SW 1271 (cell line): ENCODE measurements at places on chromosomes 5 and 9.
A peak's percentile ranks its signal among the peaks of the same experiment; 100 is the strongest.

- DNase-seq, result no peak
Observed at GRCh38 chr5:106894964-106895363, 775.8 kb downstream of the EFNA5 start.

- DNase-seq, result no peak
Observed at GRCh38 chr5:78236046-78236445, 58.5 kb downstream of the AP3B1 start.

DNA sequence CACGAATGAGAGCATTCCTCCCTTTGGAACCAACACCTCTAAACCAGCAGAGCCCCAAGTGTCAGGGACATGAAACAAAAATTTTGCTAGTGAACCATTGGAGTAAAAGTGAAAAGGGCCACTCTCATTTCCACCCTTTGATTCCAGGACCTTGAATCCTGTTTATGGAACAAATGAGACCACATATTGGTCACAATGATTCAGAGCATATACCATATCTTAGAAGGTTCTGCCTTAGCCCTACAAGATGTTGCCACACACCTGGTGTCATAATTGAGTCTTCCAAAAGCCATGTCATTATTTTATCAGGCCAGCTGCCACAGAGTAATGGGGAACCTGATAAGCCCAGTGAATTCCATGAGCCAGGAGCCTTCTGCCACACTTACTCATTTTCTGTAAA, 66.3 kb upstream of the ZBTB43 start:
- no peak for DNase-seq

DNA sequence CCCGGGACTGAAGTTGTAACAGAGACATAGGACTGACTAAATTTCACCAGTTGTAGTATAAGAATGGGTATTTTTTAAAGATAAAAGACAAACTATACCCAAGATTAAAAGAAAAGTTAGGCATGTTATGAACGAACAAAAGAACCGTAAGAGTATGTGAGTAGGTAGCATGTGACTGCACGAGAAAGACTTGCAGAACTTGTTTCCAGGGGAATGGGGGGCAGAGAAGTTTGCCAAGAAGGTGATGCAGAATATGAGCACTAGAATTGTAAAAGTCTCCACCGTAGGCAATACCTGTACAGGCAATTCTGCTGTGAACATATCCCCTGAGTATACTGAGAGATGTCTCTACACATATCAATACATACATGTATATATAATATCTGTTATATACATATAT, 614.7 kb downstream of the PRELID2 start:
- no peak for DNase-seq

- DNase-seq, result no peak
Observed at GRCh38 chr9:93111001-93111370, 15.0 kb downstream of the CARD19 start.

GRCh38 chr5:122704247-122705036, 70.4 kb upstream of the SNX2 start:
- DNase-seq, result peak; percentile 79

- DNase-seq, result no peak
Observed at GRCh38 chr5:125011014-125011413, 264.6 kb upstream of the ZNF608 start.

DNA sequence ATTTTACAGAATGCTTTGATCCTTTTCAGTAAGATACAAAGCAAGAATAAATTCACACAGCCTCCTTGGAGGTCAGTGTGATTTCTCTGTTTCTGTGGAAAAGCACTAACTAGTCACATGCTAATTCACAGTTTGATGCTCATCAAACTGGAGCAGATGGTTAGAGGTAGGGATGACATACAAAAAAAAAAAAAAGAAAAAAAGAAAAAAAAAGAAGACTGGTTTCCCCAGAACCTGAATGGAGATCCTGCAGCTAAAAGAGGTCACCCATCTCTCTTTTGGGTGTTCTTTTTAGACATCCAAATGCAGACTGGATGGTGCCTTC, 123.7 kb upstream of the ANKRD55 start:
- no peak for DNase-seq

GRCh38 chr5:112703866-112704820, 33.5 kb upstream of the APC start:
- DNase-seq, result no peak

DNA sequence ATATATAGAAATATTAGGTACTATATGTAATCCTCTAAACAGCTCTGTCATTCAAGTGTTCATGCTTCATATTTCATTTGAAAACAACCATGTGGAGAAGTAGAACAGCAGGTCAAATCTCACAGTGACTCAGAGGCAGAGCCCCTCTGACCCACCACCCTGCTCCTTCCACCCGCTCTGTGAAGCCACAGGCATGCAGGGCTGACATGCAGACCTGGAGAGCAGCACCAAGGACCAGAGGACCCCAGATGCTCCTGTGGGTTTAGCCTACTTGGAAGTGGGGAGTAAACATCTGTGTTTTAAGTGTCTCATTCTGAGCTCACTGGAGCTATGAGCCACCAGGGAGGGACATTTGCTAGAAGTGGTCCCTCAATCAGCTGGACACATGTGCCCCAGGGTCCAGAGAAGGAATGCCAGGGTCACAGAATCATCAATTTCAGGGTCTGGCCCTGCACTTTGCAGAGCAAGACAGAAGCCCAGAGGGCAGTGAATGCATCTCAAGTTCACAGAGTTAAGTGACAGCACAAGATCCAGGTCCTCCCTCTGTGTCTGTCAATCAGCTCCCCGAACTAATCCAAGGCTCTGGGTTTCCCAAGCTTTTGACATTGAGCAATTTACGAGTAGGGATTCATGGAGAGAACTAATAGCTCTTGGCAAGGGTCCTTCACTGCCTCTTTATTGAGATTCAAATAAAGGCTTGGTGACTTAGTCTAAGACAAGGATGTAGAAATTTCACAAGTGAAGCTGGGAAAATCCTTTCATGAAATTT, 441.1 kb downstream of the SEMA5A start:
- no peak for DNase-seq

DNA sequence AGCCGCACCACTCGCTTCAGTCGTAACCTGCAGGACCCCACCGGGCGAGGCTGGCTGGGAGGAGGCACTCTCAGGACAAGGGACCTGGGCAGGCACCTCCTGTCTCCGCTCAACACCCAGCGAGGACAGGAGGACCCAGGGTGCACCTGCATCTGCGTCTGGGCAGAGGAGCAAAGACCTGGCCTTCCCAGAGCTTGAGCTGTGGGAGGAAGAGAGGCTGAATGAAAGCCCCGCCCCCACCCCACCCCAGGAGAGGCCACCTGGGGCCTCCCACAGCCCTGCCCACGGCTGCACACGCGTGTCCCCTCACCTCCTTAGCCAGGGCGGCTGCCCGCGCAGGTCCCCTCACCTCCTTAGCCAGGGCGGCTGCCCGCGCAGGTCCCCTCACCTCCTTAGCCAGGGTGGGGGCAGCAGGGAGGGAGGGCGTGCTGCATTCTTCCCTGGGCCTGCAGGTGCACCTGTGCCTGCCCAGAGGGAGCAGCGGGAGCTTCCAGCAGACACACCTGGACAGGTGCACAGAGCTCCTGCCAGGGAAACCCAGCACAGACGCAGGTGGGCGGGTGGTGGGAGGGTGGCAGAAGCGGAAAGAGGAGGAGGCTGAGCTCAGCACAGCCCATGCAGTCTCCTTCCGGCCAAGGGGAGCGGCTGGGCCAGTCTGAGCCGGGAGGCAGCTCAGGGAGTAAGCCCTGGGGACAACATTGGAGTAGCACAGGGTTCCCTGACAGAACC, 18.5 kb upstream of the SLC12A7 start:
- DNase-seq, result no peak

DNA sequence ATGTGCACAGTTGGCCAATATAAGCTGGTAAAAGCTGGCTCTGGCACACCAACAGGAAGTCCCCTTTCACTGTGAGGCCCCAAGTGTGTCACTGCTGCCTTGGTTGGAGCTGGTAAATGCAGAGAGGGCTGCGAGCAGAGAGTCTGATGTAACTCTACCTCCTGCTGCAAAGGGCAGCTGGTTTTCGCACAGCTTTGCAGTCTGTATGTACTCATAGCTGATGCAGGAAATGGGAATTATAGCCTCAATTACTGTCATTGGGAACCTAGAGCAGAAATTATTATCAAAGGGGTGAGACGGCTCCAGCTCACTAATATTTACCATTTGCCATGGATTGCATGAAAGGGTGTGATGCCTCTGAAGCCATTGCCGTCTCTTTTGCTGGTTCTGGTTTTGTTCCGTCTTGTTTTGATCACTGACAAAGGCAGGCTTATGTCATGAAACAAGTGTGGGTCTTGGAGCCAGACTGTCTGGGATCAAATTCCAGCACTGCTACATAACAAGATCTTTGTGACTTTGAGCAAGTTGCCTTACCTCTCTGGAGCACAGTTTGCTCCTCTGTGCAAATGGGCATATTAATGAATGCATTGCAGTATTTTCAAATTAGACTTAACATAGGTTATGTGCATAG, 124.3 kb upstream of the SLC25A48 start:
- DNase-seq, result no peak

- no peak for DNase-seq
Observed at GRCh38 chr5:146640285-146640896, 124.4 kb upstream of the GPR151 start.

DNA sequence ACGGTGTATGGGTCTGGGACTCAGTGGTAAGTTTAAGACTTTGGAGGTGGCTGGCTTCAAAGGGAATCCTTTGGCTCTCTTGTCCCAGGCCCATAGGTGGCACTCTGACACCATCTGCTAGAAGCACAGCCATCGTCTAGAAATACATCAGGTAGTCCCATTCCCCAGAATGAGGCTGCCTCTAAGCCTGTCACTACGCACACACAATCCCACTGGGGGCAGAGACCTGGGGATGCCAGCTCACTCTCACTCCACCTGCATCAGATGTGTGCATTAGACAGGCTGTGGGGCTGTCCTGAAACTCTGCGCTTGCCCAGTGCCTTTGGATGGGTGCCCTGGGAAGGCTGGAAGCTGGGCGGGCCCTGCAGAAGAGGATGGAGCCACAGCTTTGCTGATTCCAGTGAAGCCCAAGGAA, 127.5 kb upstream of the PANK3 start:
- DNase-seq, result no peak

GRCh38 chr5:75706016-75706415, 11.2 kb downstream of the POC5 start:
- no peak for DNase-seq

- DNase-seq, result no peak
Observed at GRCh38 chr9:135103001-135103446, 15.6 kb downstream of the OLFM1 start.

DNA sequence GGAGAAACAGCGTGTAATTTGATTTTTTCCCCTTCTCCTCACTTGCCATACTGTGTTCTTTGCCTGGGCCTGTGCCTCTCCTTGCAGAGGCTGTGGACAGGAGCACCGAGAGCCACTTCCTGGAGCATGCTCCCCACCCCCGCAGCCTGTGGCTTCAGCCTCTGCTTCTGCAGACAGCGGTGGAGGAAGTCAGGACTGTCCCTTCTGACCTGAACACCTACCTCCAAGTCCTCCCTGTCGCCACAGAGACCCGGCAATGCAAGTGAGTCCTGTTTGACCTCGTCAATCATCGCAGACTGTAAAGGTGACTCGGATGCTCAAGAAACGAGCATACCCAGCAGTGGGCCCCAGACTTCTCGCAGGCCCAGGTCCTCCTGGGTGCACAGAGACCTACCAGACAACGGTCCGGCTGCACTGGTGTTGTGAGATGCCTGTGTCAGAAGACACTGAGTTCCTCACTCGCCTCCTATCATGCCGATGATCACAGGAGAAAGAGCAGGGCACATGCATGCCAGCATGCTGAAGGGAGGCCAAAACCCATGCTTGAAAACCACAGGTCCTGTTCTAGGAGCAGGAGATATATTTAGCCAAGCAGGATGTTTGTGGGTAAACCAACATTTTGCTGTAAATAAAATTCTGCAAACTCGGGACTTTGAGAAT, 198.8 kb downstream of the AUH start:
- no peak for DNase-seq

GRCh38 chr5:30525353-30525752, 668.1 kb upstream of the CDH6 start:
- no peak for DNase-seq

GRCh38 chr5:67010684-67011409, 185.8 kb downstream of the CD180 start:
- DNase-seq, result no peak

- DNase-seq, result no peak
Observed at GRCh38 chr5:73204332-73204731, 31.3 kb downstream of the TMEM174 start.

GRCh38 chr5:169812786-169813185, 167.5 kb downstream of the INSYN2B start:
- no peak for DNase-seq

DNA sequence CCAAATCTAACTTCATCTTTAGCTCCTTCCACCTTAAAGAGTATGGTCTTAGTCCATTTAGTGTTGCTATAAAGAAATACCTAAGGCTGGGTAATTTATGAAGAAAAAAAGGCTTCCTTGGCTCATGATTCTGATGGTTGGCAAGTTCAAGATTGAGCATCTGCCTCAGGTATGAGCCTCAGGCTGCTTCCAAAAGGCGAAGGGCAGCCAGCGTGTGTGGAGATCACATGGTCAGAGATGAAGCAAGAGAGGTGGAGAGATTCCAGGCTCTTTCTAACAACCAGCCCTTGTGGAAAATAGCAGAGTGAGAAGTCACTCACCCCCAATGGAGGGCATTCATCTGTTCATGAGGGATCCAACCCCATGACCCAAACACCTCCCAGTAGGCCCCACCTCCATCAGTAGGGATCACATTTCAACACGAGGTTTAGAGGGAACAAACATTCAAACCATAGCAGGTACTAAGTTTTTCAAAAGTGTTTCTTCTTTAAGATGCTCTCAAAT, 225.9 kb downstream of the SGCD start:
- DNase-seq, result no peak

- peak; percentile 76 for DNase-seq
Observed at GRCh38 chr5:50595199-50595598, 71.2 kb upstream of the PARP8 start.
